ENCODE measurements at places on chromosomes 7 and 10.

- DNase-seq: no peak
Measured at GRCh38 chr10:24206926-24207325, 2.0 kb upstream of the KIAA1217 start.

GRCh38 chr10:123574109-123574698, 92.0 kb upstream of the GPR26 start:
- no peak for DNase-seq

DNA sequence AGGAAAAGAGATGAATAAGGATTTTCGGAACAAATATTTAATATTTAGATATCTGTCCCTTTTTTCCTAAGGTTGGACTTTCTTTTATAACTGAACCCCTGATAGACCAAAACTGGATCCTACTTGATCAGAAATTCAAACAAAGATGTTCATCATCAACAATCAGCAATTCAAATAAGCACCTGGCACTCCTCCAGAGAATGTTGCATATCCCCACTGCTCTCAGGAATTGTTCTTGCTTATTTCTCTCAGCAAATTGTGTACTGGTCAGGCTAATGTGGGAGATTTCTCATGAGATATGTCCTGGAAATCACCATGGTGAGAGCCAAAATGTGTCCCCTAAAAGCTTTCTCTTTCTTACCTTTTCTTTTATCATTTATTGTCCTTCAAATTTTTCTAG, 40.3 kb upstream of the LHFPL3 start:
- no peak for DNase-seq

DNA sequence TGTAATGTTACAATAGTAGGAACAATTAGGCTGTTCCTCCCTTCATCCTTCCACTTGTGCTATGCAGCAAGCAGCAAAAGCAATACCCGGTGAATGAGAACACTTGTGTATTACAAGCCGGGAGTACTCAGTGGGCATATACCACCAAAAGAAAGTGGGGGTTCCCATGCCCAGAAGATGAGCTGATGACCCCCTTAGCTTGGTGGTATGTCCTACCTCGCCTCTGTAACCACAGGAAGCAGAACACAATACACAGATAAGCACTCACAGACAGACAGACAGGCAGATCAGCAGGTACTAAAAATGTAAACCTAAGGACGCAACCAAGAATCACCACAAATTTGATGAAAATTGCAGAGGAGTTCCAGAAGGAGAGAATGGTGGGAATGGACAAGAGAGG, 15.5 kb upstream of the KIF20B start:
- DNase-seq: no peak

- no peak for DNase-seq
Measured at GRCh38 chr7:98802781-98803110, 67.1 kb downstream of the TMEM130 start.

DNA sequence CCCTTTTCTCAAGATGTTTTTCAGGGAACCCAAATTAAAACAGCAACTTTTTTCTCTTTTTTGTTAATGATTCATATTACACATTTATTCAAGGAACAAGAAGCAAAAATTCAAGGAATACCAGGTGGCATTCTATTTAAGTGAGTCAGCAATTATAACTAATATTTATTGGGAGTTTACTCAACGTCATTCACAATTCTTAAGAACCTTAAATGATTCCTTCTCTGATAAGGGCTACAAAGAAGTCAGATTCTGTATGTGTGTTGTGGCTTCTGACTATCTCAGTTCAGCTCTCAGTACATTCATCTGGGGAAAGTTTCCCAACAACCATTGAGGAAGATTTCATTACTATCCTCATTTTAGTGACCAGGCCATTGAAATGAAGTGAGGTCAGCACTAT, 470.7 kb upstream of the AKR1E2 start:
- DNase-seq: no peak

- no peak for DNase-seq
Measured at GRCh38 chr10:85457191-85457590, 909.4 kb downstream of the GRID1 start.

DNA sequence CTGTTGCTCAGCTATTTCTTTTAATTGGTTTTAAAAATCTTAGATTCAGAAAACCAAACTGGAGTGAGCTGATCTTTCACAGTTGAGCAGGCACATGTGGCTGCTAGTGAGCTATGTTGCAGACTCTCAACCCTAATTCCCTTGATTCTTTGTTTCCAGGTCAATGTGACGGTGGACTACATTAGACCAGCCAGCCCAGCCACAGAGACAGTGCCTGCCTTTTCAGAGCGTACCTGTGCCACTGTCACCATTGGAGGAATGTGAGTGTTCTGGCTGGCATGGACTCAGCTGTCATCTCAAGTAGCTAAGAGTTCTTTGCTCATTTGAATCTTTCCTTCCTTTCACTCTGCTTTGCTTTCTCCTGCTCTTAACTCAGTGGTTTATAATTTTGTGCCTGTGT, 187.1 kb downstream of the LRRC4 start:
- no peak for DNase-seq

- DNase-seq: no peak
Measured at GRCh38 chr10:121276046-121276445, 322.2 kb downstream of the FGFR2 start.

GRCh38 chr7:75567948-75568595, 76.0 kb downstream of the SPDYE5 start:
- no peak for DNase-seq

GRCh38 chr10:94402843-94403379, 570 bp downstream of the TBC1D12 start:
- no peak for DNase-seq

DNA sequence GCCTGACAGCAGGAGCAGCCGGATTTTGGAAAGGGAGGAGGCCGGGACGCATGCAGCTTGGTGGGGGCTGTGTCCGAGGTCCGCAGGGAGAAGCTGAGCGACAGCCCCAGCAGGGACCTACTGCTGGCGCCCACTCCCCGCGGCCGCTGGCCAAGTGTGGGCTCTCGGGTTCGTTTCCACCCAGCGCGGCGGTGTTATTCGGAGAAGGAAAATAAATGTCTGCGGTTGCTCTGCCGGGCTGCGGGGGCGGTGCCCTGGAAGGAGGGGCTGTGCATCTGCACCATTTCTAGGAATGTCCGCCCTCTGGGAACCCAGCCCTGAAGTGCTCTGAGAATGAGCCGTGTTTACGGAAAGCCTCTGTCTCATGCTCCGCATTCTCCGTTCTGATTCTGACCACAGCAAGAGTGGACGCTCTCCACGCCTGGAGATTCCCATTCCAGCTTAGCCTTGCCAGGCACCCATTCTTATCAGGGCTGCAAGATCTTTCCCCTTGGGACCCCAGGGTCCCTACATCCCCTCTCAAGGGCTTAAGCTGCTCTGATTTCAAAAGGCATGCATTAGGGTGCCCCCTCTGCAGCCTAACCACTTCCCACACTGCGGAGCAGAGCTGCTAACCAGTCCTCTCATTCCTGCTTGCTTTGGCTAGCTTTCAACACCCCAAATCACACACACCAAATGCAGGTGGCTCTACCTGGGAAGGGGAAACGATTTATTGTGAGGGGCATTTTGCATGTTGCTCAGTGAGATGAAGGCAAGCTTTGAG, 256.6 kb upstream of the GLI3 start:
- no peak for DNase-seq

- DNase-seq: no peak
Measured at GRCh38 chr10:76969366-76969948, 668.2 kb downstream of the KCNMA1 start.

- DNase-seq: no peak
Measured at GRCh38 chr10:97087296-97087695, 98.5 kb downstream of the SLIT1 start.

DNA sequence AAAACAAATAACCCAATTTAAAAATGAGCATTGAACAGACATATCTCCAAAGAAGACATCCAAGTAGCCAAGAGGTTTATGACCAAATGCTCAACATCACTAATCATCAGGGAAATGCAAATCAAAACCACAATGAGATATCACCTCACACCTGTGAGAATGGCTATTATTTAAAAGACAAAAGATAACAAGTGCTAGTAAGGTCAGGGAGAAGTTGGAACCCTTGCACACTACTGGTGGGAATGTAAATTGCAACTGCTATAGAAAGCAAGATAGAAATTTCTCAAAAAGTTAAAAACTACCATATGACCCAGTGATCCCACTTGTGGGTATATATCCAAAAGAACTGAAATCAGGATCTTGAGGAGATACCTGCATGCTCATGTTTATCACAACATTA, 49.5 kb downstream of the SGMS1 start:
- no peak for DNase-seq

DNA sequence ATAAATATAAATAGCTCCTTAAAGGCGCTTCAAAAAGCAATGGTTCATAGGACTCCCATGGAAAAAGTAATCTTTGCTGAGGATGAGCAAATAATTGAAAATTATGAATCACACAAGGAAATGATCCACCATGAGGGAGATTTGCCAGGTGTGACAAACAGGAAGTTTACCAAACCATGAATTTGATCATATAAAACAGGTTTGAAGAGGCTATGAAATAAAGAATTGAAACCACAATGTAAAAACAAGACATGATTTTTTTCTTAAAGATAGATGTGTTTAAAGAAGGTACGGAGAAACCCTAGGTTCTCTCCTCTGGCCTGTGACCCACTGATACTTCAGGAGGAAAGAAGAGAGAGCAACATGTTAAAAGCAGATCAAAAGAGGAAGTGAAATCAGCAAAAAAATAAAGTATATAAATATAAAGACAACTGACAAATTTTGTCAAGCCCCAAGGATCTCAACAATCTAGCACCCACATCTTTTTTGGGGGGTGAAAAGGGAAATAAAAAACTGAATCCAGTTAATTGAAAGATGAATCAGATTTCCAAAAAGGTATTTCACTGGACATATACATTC, 111.3 kb upstream of the ASAH2 start:
- no peak for DNase-seq

DNA sequence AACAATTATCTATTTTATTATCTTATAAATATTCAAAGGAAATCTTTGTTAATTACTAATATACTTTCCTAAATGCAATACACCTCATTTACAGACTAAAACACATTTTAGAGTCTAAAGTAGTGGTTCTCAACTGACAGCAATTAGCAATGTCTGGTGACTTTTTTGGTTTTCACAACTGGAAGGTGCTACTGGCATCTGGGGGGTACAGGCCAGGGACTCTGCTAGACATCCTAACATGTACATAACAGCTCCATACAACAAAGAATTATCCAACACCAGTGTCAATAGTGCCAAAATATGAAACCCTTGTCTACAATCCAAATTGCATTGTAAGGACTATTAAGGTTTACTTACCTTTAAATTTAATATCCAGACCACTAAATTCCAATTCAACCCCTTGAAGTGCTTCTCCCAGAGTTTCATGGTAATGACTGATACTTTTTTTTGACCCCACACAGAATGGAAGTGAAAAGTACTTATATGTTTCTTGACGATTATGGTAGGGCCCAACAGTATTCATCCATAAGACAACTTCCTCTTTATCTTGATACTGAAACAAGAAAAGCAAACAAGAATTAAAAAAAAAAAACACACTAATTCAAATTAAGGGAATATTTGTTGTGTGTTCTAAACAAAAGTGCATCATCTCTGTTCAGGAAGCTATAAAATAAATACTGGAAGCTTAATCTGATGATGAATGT, 10.4 kb downstream of the TM9SF3 start:
- no peak for DNase-seq

- DNase-seq: no peak
Measured at GRCh38 chr7:92293896-92294590, 48.3 kb downstream of the ANKIB1 start.

- no peak for DNase-seq
Measured at GRCh38 chr7:48634116-48634632, 290.2 kb upstream of the CDC14C start.

- no peak for DNase-seq
Measured at GRCh38 chr7:159145490-159145855, 806 bp upstream of the VIPR2 start.

- no peak for DNase-seq
Measured at GRCh38 chr7:39810204-39810642, 139.8 kb upstream of the CDK13 start.

DNA sequence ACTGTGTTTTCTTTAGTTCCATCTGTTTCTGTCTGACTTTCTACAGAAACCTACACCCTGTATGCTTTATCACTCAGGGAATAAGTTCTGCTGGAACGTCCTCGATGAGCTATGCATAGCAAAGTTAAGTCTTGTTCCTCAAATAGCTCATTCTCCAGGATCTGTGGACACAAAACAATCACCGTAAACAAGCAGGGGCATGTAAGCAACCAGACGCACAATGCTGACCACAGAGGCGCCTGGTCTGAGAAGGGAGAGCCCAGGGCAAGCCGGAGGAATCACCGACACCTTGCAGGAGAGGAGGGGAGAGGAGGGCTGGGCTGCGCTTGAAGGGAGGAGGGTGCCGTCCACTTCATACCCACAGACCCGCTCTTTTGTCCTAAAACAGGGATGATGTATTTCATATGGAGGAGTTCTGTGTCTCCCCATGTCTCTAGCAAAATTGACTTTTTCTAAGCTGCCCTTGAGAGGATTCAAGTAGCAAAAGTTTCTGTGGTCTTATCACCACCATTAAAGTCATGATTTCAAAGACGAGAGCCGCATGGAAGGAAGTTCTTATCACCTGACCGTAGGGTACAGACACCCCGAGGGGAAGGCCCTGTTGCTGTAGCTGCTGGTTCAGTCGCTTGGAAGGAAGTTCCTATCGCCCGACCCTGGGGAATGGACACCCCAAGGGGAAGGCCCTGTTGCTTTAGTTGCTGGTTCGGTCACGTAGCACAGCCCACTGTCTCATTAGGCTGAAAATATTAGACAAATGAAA, 14.3 kb downstream of the CALML3 start:
- no peak for DNase-seq

DNA sequence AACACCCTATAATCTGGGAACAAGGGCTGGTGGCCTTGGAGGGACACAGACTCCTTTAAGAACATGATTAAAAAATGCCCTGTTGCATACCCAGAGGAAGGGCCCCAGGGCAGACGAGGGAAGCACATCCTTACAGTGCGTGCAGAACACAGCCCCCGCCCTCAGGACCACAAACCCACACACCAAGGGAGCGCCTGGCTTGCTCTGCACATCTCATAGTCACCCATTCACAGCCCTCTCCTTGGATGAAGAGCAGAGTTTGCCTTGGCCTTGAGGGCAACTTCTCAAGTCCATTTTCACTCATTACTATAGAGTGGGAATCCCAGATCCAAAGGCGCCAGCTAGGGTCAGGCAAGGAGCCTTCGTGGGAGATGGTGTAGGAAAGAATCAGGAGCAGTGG, 6.3 kb upstream of the VSIR start:
- no peak for DNase-seq

GRCh38 chr10:129621693-129622092, 154.7 kb downstream of the MGMT start:
- DNase-seq: no peak

DNA sequence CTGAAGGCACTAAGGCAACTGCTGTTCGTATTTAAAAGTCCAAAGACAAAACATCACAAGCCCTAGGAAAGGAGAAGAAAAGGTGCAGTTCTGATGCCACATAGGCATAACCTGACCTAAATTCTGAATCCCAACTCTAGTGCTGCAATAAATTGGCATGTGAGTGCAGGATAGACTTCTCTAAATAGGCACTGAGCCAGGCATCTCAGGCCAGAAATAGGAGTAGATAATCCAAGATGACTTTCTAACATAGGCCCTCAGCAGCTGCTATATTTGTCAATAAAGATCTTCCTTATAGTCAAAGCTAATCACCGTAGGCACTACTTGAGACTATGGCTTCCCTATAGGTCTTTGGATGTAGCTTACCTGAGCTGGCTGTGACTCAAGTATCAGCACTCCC, 1163.8 kb downstream of the SORCS1 start:
- DNase-seq: no peak

Data from NCI-H187 (cell line).